Stimulated activated CD4-positive, alpha-beta T cell treated with anti-CD3 and anti-CD28 coated beads, Interleukin-2, amount 100 ng/mL, for 4 hours (primary cell): ENCODE measurements at places on chromosomes 7 and 10.

DNA sequence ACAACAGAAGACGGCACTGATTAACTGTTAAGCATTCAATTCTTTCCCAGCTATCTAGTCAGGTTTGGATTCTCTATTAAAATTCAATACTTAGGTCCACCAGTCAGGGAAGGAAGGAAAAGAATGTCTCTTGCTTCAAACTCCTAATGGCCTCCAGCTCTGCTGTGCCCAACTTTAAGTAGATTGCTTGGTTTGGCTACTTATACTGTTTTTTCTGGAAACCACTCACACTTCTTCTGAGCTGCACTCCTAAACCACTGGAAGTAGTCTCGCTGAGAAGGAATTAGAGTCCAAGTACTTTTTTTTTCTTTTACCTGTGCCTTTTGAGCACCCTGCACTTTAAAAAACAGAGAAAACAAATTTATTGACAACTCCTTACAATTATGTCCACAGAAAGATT, 26.7 kb upstream of the COL1A2 start:
- no peak for DNase-seq

GRCh38 chr10:10872035-10872673, 145.5 kb upstream of the CELF2 start:
- no peak for DNase-seq

DNA sequence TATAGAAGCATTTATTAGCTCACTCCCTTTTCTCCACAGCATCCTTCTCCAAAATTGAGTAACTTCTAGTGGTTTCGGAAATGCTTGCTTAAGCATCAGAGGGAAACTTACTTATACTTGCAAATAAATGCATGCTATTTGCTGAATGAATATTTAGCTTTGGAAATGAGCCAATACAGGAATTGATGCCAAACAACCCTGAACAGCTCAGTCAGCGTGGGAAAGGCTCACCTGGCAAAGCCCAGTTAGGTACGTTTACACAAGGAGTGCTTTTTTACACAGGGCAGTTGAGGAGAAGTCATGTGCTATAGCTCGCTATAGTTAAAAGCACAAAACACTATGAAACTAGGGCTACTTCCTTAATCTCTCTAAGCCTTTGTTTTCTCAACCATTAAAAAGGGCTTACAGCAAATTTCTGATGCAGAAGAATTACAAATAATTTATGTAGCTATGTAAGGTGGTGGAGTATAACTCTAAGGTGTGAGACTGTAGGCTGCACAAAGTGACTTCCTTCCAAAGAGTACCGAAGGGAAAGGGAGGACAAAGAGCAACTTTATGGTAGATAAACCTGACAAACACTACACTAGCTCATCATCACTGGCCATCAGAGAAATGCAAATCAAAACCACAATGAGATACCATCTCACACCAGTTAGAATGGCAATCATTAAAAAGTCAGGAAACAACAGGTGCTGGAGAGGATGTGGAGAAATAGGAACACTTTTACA, 498.2 kb downstream of the PHTF2 start:
- DNase-seq: no peak

DNA sequence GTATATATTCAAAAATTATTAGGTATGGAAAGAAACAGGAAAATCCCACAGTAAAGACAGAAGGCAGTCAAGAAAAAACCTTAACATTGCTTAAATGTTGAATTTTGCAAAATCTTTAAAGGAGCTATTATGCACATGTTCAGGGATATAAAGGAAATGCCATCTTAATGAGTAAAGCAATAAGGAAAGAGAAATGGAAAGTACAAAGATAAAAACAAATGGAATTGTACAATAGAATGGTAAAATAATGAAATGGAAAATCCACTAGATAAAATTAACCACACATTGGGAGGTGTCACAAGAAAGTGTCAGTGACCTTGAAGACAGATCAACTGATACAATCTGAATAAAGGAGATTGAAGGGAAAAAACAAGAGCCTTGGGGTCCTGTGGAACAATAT, 82.0 kb downstream of the KIF20B start:
- DNase-seq: no peak

DNA sequence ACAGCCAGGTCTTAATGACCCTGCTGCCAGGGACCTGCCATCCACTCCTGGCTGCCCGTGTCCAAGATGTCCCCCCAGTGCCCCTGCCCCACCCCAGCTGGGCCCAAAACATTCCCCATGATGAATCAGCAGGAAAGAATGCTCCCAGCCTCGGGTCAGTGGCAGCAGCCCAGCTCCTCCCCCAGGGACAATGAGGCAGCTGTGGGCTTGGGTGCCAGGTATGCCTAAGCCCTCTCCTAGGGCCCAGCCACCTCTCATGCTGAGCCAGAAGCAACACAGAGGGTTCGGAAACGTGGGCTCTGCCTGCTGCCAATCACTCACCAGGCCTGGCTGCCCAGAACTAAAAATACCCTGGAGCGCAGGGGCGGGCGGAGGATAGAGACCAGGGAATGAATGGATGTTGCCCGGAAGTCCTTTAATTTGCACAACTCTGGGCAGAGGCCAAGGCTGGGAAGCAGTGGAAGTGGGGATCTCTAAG, 1.5 kb upstream of the LOXL4 start:
- DNase-seq: no peak

DNA sequence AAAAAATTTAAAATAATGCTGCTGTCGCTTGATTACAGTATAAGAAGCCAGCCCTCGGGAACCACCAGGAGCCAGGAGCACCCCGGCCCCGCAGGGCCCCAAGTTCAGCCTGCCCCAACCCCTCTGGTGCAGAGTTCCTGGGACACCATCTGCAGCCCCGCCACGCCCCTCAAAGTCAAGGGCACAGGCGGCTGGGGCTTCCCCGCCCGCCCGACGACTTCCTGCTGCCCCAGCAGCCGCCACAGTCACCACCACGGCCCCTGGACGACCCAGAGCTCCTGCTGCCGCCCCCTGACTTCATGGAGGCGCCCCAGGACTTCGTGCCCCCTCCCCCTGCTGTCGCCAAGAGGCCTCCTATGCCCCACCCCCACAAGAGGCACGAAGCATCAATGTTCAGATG, 103.6 kb upstream of the PDSS1 start:
- no peak for DNase-seq

- peak; percentile 2 for DNase-seq
Observed at GRCh38 chr10:59622320-59623132, 87.1 kb downstream of the SLC16A9 start.
